ENCODE measurements at places on chromosomes 4 and X.
A peak's percentile ranks its signal among the peaks of the same experiment; 100 is the strongest.

DNA sequence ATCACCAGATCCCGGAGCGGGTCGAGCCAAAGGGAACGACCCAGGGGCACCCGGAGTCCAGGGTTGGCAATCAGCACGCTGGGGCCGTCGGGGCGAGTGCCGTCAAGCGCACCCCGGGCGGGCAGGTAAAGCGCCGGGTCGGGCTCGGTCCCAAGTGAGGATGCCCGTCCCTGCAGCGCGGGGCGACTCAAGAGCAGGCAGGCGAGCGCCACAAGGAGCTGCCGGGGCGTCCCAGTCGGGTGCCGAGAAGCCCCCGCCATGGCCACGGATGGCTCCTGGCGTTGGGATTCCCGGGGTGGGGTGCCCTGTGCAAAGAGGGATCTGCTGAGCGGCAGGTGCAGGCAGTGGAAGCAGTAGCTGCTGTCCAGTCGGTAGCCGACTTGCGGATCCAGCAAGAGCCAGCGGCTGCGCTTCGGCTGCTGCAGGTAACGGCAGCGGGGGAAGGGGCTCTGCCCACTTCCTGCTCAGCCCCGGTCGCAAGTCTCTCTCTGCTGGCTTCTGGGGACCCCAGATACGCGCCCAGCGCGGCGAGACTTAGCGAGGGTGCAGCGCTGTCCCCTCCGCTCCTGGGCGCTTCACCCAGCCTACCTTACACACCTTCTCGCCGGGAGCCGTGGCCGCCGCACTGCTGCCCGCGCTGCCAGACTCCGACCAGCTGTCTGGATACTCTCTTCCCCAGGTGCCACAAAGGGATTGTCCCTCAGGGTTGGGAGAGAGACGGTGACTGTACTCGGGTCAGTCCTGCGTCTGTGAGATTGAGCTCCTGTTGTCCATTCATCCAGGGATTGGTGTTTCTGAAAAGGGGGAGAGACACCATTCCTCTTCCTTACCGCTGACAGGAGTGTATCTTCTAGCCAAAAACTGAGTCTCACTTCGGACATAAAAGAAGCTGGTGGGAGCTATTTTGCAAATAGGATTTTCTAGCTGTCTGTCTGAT lies at the start of gene FREM3:
Gene FREM3, minus strand, starts transcription at position 260 of the 937 bp plus-strand sequence. Its CDS starts 0 bp downstream, at position 260.
- DNase-seq = no peak

DNA sequence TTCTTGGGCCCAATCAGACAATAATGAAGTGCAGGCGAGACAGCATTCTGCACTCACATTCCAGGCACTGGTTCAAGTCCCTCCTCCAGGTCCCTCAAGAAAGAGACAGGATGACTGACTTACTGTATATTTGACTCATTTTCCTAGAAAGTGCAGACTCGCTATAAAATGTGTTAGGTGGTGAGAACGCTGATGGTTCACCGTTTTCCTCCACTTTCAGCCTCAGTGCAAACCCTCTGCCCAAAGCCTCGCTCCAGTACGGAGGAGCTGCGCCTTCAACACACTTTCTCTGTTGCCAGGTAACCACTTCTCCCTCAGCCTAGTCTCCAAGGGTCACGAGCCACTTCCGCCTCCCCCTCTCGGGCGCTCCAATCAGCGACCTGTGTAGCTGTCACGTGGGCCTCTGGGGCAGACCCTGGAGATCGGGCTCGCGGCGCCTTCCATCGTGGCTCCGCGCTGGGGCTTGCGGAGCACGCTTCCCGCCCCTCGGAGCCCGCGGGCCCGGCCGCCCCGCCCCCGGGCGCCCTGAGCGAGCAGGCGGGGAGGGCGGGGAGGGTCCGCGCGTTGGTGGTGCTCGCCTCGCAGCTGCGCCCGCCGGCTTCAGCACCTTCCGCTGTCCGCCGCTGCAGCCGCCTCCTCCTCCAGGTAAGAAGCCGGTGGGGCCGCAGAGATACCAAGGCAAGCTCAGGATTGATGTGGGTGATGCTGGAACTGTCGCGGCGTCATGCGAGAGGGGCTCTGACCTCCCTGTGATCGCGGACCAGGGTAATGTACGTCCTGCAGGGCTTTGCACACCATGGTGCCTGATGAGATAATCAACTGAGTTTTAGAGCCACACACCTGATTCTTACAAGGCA lies at the start of gene WDR17:
Gene WDR17, plus strand, starts transcription at position 407 of the 857 bp plus-strand sequence. CDS start 45,740 bp downstream, outside the sequence.
- DNase-seq = peak; percentile 97

- DNase-seq = peak; percentile 11
These were observed at the start of gene CDS1 for GRCh38 chr4:84582988-84583875. Gene CDS1 (plus strand): TSS chr4:84583127. CDS start chr4:84583402, 275 bp downstream.

GRCh38 chr4:79653871-79654270 lies 245.8 kb upstream of the GK2 start:
- DNase-seq = no peak

DNA sequence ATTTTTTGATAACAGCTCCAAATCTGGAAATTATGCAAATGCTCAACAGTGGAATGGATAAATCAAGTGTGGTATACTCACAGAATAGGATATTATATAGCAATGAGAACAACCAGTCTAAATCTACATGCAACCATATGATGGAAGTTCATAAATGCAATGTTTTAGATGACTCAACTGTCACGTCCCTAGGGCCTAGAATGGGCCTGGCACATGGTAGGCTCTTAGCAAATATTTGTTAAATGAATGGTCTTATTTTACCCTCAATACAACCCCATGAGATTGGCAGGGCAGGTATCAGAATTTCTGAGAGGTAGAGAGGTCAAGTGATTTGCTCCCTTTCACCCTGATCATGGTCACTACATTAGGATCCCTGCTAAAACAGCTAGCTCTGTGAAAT lies 14.6 kb upstream of the NKX3-2 start:
- DNase-seq = no peak

GRCh38 chrX:133402830-133403625 lies 12.3 kb downstream of the GPC4 start:
- DNase-seq = no peak

- no peak for DNase-seq
These were observed 1.2 kb downstream of the CXCL3 start for GRCh38 chr4:74037076-74037955.

- DNase-seq = no peak
These were observed 162.0 kb downstream of the FAM47B start for GRCh38 chrX:35104626-35105025.

GRCh38 chr4:76554630-76555029 lies 119.6 kb downstream of the SHROOM3 start:
- DNase-seq = no peak

DNA sequence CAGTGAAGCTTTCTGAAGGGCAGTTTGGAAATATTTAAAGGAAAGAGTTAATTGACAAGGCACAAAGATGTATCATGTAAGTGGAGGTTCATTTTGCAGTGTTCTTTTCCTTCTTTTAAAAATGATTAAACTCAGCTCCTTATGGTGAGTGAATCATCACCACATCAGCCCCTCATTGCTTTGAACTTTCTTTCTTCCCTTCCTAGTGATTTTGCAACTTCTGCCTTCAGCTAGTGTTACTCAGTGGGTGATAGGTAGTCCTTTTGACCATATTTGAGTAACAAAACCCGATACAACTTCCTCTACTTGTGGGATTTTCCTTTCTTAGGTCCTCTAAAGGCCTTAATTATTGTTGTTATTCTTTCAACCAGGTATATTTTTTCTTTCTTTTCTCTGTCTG lies 8.2 kb downstream of the ZCCHC4 start:
- no peak for DNase-seq

DNA sequence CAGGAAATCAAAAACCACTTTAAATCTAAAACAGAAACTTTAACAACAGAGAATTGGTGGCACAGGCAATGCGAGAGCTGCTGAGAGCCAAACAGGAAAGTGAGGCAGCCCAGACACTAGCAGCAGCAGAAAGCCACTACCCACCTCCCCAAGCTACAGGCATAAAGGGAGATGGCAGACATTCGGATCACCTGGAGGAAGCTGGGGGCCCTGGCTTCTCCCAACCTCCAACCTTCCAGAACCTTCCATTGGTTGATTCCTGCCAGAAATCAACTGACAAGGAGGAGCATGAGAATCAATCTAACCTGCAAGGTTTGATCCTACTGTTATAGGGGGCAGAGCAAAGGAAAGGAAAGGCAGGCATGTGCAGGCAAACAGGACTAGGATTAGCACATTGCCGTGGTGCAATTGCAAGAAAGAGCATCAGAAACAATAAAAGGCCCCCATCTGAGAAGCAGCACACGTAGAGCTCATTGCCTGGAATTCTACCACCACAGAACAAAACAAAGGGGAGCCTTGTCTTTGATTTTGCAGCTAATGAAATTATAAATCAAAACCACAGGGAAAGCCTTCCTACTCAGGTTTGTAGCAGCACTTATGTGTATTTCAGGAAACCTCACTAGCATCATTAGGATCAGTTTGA lies 427.3 kb upstream of the RASGEF1B start:
- no peak for DNase-seq

GRCh38 chrX:119899125-119899524 lies 3.4 kb downstream of the AKAP14 start:
- DNase-seq = no peak

- DNase-seq = no peak
These were observed 5.2 kb downstream of the TKTL1 start for GRCh38 chrX:154300816-154301215.

- no peak for DNase-seq
These were observed 452.9 kb downstream of the SPRY1 start for GRCh38 chr4:123849495-123849894.

DNA sequence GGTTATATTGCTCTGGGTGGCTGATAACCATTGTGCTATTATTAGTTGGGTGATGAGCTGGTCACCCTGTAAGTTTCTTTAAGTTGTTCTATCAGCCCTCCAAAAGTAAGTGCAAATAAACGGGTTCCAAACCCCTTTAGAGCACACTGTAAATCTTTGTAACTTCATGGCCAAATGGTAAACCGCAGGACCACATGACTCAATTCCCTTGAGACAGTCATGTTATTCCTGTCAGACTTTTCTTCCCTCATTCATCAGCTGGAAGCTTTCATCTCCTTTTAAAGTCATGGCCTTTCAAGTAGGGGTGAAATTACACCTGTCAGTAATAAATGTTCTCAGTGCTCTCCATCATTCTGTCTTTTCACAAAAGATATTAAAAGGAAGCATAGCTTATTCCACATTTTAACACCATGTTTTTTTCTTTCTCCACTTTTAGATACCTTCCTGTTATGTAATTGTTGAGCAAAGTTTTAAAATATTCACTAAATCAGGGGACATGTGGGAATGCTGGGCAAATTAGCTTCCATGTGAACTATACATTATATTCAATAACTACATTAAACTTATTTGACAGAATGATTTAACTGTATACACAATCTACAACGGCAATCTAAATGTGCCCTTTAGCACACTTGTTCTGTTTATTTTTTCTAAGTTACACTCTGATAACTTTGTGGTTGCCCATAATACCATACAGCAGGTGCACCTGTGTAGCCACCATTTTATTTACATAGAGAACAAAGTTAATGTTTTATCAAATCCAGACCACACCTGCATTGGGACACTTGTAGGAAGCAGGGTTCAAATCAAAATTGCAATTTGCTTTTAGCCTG lies 275.5 kb downstream of the CFAP299 start:
- no peak for DNase-seq

DNA sequence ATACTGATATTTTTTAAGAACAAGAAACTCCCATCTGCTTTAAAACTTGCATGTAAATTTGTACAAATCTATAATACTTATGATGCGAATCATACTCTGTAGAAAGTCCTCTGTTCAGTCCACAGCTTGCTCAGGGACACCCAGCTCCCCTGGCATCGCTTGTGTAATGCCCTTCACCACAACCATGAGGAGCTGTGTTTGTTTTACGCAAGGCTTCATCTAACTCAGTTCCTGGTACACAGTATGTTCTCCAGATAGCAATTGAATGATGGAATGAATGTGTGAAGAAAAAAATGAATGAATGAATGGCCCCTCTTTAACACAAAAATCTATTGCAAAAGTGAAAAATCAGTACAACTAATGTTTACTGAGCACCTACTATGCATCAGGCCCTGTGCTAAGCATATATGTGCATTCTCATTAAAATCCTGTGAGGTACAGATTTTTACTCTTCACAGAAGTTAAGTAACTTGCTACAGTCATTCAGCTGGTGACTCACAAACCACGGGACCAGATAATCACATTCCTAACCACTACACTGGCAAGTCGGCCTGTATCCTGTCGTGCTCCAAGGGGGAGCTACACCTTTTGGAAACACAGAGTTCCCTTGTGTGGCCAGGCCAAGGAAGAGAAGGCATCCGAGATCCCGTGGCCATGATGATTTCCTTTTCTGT lies 58.7 kb upstream of the KDR start:
- no peak for DNase-seq

- no peak for DNase-seq
These were observed 1.3 kb downstream of the GAK start for GRCh38 chr4:930827-931193.

GRCh38 chr4:43816116-43816515 lies 632.5 kb downstream of the KCTD8 start:
- no peak for DNase-seq

DNA sequence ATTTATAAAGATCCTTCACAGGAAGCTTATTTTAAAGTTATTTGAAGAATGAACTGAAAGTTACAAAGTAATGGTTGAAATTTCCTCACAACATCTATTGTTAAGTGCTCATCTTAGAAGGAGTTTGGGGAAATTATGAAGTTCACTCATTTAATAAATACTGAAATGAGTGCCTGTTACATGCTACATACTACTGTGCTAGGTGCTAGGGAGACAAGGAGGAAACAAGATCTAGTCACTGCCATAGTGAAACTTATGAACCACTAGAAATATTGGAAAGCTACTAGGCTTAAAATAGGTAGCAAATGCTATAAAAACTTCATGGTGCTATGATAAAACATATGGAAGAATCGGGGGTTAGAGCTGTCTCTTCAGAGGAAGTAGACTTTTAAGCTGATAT lies 97.1 kb downstream of the JADE1 start:
- no peak for DNase-seq

DNA sequence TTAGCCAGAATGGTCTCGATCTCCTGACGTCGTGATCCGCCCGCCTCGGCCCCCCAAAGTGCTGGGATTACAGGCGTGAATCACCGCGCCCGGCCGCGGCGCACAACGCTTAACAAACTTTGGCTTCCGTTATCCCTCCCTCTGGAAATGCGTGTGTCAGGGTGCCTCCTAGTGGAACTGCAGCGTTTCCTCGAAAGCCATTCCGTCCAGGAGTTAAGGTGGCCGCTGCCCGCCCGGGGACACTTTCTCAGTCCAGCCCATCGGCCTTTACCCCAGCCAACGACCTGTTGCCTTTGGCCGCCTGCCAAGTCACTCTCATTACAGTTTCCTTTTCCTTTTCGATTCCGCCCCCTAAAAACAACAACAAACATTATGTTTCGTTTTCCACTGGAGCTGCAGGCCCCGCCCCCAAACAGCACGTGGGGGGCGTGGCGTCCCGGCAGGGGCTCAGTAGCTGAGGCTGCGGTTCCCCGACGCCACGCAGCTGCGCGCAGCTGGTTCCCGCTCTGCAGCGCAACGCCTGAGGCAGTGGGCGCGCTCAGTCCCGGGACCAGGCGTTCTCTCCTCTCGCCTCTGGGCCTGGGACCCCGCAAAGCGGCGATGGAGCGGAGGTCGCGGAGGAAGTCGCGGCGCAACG lies at the start of gene HERC5:
Gene HERC5, plus strand, starts transcription at position 450 of the 637 bp plus-strand sequence. Its CDS starts 151 bp downstream, at position 601.
- DNase-seq = peak; percentile 64

DNA sequence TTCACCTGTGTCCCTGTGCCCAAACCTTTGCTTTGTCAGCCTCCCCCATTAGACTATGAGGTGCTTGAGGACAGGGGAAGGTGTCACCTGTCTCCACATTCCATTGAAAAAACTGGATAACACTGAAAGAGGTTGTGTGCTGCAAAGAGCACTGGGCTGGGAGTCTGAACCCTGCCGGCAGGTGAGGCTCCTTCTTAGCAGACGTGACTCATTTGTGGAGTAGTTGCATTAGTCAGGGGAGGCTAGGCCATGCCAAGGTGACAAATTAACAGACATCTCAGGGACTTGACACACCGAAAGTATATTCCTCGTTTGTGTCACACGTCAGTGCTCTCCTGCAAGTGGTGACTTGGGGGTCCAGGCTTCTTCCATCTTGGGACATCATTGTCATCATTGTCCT lies 95.9 kb upstream of the STX18 start:
- no peak for DNase-seq

All from SK-N-DZ (cell line).